NCI-H69 (cell line): ENCODE measurements at places on chromosomes 11 and 22.

DNA sequence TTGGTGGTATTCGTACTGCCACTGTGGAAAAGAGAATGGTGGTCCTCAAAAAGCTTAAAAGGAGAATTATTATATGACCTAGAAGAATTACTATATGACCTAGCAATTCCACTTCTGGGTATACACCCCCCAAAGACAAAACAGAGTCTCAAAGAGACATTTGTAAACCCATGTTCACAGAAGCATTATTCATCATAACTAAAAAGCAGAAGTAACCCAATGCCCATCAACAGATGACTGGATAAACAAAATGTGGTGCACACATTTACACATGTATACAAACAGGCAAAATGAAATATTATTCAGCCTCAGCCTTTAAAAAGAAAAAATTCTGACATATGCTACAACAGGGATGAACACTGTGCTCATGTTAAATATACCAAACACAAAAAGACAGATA is 89.4 kb downstream of the ARHGAP32 start:
- no peak for DNase-seq

DNA sequence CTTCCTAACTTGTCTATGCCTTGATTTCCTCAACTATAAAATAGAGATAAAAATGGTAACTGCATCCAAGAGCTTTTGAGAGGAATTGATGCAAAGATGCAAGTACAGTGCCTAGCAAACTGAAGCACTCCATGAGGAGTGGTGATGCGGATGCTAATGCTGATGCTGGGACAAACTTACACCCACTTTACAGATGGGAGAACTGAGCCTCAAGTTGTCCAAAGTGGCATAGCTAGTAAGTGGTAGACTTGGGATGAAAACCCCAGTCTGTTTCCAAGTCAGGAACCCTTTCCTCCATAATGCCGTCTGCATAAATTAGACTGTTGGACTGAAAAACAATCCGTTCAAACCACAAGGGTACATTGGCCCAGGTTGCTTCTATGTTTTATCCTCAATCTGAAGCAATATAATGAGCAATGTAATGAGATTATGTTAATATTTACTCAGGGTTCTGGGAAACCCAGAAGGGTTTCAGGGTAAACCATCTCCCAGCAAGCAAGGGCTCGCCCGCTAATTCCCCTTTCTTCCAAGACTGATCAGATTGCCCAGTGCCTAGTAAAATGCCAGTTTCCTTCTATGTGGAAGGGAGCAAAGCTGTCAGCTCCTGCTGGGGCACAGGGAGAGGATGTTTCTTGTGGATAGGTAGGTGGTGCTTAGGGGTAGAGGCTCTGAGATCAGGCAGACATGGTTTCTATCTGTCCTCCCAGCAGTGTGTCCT is 10.4 kb upstream of the EHF start:
- no peak for DNase-seq

DNA sequence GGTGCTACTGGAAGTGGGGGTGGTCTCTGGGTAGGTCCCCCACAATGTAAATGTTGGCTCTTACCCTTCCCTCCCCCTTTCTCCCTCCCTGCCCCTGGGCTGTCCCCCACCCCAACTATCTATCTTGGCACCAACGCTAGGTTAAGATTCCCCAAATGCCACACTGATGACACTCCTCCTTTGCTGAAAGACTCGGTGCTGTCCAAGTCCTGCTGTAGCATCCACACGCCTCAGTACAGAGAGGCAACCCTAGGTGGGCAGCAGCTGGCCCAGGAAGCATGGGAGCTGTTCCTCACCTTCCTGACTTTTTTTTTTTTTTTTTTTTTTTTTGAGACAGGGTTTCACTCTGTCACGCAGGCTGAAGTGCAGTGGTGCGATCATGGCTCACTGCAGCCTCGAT is 3.4 kb upstream of the KCTD17 start:
- DNase-seq = no peak

GRCh38 chr11:77030834-77031414 is 3.3 kb upstream of the B3GNT6 start:
- no peak for DNase-seq

- no peak for DNase-seq
Observed at GRCh38 chr11:76803811-76804600, 20.9 kb downstream of the TSKU start.

- peak; percentile 79 for DNase-seq
Observed at GRCh38 chr11:128555606-128556005, 31.8 kb downstream of the ETS1 start.

DNA sequence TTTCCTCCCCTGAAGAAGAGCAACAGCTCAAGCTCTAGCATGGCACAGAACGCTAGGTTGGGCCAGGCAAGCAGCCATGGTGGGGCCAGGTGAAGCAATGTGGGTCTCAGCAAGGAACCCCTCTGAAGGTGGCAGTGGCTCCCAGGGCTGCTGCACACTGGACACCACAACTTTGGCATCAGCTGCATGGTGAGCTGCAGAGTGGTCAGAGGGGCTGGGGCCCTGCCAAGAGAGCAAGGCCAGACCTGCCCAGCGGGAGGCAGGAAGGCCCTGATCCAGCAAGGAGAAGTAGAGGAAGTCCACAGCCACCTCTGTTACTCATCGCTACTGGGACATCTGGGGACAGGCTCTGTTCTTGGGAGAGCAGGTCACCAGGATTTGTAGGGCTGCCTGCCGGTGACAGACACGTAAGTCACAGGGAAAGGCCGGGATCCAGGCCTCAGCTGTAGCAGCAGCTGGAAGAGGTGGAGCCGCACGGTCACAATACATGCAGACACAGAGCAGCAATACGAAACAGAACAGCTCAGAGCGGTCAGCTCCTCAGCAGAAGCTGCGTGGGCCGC is 12.4 kb downstream of the CYB561A3 start:
- DNase-seq = no peak

- peak; percentile 69 for DNase-seq
Observed at GRCh38 chr11:92340839-92341238, 116.2 kb downstream of the FAT3 start.

GRCh38 chr11:67277231-67277961 is 11.1 kb downstream of the GRK2 start:
- peak; percentile 95 for DNase-seq

GRCh38 chr11:114826910-114827442 is 148.6 kb downstream of the NXPE2 start:
- DNase-seq = no peak

GRCh38 chr11:848380-848931 is 5.8 kb downstream of the TSPAN4 start:
- DNase-seq = peak; percentile 74

- DNase-seq = no peak
Observed at GRCh38 chr11:110086892-110087309, 6.3 kb upstream of the ZC3H12C start.

GRCh38 chr11:34411791-34412190 is 26.9 kb upstream of the CAT start:
- DNase-seq = no peak

DNA sequence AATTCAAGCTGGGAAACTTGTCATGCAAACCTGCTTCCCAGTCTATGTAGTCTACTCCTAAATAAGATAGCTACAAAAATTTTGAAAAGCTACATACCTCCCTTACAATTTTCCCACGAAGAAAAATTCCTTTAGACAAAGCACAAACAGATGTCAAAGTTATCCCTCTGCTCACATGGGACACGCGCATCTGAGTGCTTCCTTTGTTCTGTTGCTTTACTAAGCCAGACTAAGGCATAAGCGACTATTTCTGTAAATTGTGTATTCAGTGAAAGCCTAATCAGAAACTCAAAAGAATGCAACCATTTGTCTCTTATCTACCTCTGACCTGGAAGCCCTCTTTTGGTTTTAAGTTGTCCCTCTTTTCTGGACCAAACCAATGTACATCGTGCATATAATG is 583.7 kb upstream of the B3GAT1 start:
- DNase-seq = no peak

- no peak for DNase-seq
Observed at GRCh38 chr11:103888541-103888951, 147.9 kb upstream of the DDI1 start.

DNA sequence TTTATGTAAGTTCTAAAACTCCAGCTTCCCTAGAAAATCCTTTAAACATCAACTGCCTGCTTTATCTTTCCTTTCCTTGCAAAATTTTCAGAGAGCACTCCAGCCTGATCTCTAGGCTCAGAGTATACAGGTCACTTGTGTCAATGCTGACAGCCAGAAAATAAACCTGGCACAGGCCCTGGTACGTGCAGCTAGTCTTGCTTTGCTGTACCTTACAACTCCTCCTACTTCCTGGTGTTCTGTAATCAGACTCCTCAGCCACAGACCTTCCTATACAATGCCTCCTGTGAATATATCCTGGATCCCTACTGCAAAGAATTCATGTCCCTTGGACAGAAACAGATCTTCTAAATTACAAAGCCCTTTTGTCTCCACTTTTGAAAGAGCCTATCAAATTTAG is 24.2 kb upstream of the TMEM123 start:
- DNase-seq = peak; percentile 84

DNA sequence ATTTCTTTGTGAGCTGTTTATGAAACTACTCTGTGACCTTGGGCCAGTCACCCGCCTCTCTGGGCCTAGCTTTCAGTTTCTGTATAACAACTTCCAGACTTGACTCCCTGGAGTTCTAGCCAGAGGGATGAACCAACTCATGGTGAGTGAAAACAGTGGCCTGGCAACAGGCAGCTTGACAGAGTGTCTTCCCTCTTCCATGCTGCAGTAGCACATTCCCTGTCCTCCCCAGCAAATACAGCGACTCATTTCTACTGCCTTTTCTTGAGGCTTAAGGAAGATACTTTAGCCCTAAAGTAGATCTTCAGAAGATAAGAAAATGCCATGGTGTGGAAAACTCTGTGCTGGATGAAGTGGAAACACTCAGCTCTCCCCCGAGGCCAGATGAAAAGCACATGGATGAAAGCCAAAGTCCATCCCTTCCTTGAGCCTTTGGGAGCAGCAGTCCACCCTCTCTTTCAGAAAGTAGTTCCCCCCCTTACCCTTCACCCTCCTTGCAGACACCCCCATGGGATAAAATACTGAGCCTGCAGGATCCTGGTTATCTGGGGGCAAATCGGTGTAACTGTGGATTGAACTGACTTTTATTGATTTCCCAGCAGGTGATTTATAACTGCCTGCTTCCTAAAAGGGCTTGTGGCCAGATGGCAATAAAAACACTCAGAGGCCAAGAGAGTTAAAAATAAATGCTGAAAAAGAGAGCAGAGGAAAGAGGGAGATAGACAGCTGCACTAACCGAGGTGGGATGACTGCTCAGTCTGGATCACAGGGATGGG is 24.1 kb downstream of the IRAG1 start:
- peak; percentile 90 for DNase-seq

DNA sequence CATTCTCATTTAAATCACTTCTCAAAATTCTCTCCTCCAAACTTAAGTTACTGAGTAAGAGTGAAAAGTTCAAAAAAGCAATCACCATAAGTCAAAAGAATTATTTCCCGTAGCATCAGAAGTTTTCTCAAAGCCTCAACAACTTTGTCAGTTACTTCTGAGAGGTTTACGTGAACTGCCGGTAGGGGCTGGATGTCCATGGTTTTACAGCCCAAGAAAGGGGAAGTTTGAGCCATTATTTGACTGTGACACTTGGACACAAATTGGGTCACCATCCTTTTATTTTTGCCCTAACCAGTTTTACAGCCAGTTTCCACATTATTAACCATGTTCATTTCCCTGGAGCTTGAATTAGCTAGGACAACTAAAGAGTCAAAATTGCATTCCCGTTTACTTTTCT is 7.5 kb downstream of the POU2AF3 start:
- no peak for DNase-seq

DNA sequence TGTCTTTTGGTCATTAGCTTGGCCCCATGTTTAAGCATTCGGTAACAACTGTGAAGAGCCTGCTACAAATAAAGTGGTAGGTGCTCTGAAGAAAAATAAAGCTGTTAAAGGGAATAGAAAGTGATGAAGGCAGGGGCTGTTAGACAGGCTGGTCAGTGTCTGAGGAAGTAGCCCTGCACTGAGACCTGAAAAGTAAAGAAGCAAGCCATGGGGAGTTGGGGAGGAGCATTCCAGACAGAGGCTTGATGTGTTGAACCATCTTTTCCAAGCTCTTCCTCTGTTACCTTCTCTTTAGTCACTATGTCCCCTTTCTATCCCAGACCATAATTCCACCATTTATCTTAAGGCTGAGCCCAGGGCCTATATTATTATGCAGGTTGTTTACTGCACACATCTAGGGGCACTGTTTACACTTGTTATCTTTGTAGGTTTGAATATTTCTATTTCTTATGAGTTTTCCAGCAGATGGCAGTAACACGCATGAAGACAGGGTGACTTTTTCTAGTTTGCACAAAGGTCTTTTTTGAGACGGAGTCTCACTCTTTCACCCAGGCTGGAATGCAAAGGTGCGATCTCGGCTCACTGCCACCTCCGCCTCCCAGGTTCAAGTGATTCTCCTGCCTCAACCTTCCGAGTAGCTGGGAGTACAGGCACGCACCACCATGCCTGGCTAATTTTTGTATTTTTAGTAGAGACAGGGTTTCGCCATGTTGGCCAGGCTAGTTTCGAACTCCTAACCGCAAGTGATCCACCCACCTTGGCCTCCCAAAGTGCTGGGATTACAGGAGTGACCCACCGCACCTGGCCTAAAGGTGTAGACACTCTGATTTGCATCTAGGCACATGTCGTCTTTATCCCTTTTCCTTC is 23.0 kb downstream of the ZFTA start:
- no peak for DNase-seq

- DNase-seq = no peak
Observed at GRCh38 chr11:122198291-122198983, 82.4 kb upstream of the BLID start.

DNA sequence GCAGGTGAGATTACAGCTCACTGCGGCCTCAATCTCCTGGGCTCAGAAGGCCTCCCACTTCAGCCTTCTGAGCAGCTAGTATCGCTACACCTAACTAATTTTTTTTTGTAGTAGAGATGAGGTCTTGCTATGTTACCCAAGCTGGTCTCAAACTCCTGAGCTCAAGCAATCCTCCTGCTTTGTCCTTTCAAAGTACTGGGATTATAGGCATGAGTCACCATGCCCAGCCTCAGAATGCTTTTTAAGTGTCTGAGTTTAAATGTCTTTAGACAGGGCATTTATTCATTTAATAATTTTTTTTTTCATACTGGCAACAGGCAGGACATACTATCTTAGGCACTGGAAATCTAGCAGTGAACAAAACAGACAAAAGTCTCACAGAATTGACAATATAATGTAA is 27.7 kb downstream of the LRP4 start:
- no peak for DNase-seq

- DNase-seq = no peak
Observed at GRCh38 chr11:94544646-94545263, 1.0 kb downstream of the FUT4 start.

- no peak for DNase-seq
Observed at GRCh38 chr11:106683435-106683834, 334.8 kb downstream of the GUCY1A2 start.

GRCh38 chr11:75851203-75851602 is 36.2 kb downstream of the UVRAG start:
- DNase-seq = no peak

GRCh38 chr11:73359341-73359740 is 16.9 kb upstream of the RELT start:
- DNase-seq = no peak
